ENCODE measurements at places on chromosomes 5 and 9. TPM values are rescaled to one million over a fixed set of nuclear protein-coding genes. Genes with fewer than 3 reads are reported as not detected.

DNA sequence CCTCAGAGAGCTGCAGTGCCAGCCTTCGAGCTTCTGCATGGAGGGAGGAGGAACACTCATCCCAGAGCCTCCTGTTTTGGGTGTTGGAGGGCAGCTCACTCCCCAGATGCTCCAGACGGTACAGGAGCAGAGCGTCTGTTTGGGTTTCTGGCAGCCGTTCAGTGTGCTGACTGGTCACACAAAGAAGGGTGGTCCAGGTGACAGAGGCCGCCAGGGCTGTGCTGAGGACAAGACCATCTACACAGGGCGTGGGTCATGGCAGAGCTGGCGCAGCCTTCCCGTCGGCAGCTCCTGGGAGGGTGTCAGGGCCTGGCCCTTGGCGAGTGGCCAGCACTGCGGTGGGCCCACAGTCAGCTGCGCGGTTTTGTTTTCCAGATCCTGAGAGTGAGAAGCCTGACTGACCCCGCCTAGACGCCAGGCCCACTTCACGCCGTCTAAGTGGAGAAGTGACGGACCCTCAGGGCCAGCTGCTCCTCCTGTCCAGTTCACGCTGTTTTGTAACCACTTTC, 131.4 kb upstream of the FAM120A start:
- DNase-seq = no peak

GRCh38 chr5:86875539-86875938, 257.8 kb downstream of the COX7C start:
- DNase-seq = no peak

DNA sequence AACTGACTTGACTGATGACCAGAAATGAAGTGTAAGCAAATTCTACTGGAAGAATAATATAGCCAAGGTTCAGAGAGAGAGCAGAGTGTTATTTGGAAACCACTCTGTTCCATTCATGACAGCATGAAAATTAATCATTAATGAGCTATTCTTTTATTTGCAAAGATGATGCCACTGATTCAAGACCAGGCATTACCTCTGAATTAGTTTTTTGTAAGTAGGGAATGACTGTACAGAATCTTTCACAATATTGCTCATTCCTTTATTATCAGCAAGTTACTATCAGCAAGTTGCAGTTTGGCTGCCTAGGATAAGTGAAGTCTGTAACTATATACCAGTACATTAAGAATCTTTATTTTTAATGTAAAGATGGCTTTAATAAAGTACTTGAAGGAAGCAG, 75.1 kb upstream of the RGMB start:
- no peak for DNase-seq

GRCh38 chr9:33737811-33738606, 57.4 kb upstream of the PRSS3 start:
- no peak for DNase-seq

The IFNK gene
- not detected for total RNA-seq

The SLC6A19 gene
- total RNA-seq = not detected
